ENCODE measurements at places on chromosomes 11 and 22.

DNA sequence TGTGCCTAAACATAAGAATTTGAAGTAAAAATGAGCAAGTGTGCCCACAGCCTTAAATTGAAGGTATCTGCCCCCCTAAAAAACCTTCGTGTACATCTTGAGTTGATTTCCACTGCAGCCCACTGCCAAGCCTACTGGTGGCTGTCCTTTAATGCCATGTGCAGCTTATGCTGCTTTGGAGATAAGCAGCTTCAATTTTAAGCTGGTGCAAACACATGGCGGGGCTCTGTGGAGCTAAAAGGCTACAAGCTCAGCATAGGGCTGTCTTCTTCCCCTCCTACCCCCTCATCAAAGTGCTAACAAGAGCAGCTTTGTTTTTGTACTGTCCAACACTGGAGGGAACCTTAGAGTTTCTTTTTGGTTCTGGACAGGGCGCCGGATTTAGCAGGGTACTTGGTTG is 128.5 kb upstream of the LMO1 start:
- no peak for DNase-seq

GRCh38 chr22:43500792-43501785 is 89.3 kb downstream of the MPPED1 start:
- DNase-seq, result no peak

DNA sequence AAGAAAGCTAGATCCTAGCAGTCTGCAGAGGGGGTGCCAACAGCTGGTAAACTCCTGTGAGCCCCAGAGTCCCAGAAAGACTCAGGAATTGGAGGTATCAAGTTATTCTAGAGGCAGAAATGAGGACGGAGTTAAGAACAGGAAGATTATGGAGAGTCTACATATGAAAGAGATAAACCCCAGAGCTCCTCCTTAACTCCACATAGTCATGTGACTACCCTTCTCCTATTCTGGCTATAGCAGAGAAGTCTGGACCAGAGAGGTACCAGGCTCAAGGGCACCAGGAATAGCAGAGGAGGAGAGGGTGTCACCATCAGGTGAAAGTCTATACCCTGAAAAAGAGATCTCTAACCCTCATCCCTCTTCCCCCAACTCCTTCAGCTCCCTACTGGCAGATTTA is 29.6 kb downstream of the SCUBE2 start:
- no peak for DNase-seq

GRCh38 chr11:75147875-75148263 is 3.0 kb upstream of the SLCO2B1 start:
- peak; percentile 21 for DNase-seq

DNA sequence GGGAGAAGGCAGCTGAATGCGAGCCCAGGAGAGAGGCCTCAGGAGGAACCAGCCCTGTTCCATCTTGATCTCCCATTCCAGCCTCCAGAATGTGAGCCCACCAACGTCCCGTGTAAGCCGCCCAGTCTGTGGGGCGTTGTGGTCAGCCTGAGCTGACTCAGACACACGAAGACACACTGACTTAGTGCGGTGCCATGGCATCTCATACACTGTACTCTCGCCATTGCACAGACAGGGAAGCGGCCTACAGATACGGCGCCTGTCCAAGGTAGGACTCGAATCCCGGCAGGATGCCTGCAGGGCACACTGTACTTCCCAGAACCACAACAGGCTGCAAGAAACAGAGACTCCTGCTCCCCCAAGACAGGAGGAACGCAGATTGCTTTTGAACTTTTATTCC is 179.6 kb downstream of the CTTN start:
- DNase-seq, result no peak

DNA sequence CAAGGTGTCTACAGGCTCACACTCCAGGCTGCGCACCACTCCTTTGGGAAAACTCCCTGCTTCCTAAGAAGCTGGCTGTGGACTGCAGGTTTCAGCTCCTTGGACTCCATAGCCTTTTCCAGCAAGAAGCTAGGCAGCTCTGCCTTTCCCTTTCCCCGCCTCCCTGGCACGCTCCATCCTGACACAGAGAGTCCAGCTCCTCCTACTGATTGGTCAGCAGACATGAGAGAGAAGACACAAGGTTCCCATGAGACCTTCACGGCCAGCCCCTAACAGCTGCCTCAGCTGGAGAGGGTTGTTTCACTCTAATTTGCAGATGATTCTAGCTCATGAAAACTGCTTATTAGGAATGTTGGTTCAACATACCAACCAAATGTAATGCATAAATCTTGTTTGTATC is 27.6 kb downstream of the TENM4 start:
- DNase-seq, result peak; percentile 49

DNA sequence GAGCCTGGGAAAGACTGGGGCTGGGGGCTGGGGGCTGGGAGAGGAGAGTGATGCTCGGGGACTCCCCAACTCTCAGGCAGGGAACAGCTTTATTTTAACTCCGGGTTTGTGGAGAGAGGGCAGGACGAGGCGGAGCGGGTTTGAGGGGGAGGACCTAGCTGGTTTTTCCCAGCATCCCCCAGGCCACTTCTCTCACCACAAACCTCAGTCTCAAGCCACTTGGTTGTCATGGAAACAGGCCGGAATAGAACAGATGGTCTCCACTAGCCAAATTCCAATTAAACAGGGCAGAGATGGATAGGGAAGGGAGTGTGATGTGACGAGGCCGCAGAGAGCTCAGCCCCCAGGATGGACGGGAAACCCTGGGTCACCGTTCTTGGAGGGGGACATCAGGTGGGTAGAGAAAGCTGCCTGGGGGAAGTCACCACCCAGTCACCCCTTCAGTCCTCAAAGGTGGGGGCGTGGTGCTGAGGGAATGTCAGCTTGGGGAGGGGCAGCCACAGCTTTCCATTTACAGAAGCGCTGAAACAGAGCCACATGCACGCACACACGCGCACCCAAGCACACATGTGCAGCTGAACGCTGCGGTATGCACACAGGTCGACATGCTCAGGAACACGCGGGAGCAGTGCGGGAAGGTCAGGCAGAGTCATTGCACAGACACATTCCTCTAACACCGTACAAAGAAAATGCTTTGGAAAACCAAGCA is 19.2 kb downstream of the NECTIN1 start:
- DNase-seq, result no peak

DNA sequence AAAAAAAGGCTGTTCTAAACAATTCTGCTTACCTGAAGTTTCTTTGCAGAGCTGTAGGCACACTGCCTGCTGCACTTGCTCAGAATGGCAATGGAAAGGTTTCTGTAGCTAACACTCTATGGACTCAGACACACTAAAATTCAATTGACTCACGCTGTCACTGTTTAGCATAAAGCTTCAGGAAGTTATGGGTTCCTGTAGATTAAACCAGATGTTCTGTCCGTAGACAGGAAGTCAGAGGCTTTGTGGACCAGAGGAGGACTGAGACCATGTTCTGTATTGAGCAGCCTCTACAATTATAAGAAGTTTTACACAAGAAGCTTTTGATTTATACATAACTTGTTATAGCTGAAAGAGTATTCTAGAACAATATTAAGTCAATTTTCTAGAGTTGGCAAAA is 70.4 kb downstream of the GLYATL1 start:
- no peak for DNase-seq

GRCh38 chr22:18994701-18995326 is 58.7 kb upstream of the PRODH start:
- DNase-seq, result no peak

GRCh38 chr11:95714843-95715776 is 74.5 kb downstream of the FAM76B start:
- DNase-seq, result no peak

- peak; percentile 87 for DNase-seq
Measured at GRCh38 chr11:62612366-62613290, at the start of the genes EML3 and ROM1. TSS of gene EML3 (minus strand) at chr11:62612775. CDS start at chr11:62612457, 318 bp downstream. TSS of gene ROM1 (plus strand) at chr11:62613257. CDS start at chr11:62613282, 25 bp downstream.

DNA sequence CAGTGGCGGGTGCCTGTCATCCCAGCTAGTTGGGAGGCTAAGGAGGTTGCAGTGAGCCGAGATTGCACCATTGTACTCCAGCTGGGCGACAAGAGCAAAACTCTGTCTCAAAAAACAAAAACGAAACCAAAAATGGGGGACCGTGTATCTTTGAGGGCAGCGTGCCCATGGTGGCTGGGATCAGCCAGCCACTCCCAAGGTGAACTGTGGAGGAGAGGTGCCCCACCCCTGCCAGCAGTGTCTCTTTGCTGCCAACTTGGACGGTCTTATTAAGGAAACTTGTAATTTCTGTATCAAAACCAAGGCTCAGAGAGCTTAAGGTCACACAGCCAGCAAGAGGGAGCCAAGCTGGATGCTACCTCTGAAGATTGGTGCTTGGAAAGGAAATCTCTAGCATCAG is 147.7 kb downstream of the CACNA1I start:
- no peak for DNase-seq

DNA sequence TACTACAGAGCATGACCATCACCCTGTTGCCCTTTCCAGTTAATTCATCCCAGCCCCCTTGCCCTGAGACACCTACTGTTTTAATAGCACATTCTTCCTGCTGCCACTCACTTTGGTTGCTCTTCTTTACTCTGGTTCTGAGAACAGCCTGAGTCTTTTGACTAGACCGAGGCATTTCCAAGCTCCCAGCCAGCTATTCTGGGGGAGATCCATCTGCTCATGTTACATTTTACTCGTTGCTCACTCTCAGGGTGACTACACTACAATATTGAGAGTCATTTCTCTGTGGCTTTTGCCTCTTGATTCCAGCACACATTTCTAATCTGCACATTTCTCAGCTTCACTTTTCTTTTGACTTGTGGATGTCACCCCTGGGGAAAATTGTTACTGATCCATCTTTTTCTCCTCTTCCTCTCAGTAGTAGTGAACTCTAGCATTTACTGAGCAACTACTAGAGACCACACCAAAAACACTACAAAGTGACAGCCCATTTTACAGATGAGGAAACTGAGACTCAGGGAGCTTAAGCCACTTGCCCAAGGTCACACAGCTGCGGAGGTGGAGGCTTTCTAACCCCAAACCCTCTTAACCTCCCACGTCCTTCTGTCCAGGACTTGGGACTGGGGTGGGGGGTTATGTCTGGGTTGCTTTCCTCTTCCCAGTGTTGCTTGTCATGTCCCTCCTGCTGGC is 117.8 kb downstream of the C11orf91 start:
- DNase-seq, result no peak

- peak; percentile 84 for DNase-seq
Measured at GRCh38 chr11:131748151-131749050, 378.0 kb downstream of the NTM start.

DNA sequence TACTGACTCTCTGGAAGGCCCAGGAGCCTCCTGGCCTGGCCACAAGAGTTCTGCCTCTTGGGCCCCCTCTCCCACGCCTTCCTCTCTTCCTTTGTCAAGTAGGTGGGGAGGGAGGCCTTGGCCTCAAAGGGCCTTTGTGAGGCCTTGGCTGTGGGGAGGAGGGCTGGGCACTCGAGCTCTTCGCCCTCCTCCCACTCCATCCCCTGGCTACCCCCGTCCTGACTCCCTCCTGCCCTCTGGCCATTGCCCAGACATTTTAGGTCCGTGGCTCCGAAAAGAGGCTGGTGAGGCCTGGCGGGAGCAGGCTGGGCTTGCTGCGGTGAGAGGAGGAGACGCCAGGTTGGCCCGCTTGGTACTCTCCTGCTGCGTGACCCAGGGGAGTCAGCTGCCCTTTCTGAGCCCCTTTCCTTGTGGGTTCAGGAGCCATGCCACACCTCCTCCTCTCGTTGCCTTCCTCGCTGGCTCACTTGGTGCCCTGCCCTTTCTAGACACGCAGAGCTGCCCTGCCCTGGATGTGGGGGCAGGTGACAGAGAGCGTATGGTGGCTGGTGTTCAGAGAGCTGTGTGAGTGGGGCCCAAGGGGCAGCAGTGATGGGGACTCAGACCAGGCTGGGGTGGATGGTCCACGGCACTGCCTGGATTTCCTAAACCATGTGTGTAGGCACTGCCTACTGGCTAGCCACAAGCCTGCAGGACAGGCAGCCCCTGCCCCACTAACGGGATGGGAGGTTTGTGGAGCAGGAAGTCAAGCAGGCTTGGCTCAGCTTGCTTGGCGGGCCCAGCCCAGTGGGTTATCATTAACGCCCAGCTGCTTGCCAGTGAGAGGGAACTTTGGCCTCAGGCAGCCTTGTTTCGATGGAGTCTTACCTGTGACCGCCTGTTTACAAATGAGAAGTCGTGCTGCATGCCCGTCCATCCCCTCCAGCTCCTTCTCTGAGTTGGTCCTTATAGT is 15.8 kb upstream of the OMP start:
- DNase-seq, result peak; percentile 10

DNA sequence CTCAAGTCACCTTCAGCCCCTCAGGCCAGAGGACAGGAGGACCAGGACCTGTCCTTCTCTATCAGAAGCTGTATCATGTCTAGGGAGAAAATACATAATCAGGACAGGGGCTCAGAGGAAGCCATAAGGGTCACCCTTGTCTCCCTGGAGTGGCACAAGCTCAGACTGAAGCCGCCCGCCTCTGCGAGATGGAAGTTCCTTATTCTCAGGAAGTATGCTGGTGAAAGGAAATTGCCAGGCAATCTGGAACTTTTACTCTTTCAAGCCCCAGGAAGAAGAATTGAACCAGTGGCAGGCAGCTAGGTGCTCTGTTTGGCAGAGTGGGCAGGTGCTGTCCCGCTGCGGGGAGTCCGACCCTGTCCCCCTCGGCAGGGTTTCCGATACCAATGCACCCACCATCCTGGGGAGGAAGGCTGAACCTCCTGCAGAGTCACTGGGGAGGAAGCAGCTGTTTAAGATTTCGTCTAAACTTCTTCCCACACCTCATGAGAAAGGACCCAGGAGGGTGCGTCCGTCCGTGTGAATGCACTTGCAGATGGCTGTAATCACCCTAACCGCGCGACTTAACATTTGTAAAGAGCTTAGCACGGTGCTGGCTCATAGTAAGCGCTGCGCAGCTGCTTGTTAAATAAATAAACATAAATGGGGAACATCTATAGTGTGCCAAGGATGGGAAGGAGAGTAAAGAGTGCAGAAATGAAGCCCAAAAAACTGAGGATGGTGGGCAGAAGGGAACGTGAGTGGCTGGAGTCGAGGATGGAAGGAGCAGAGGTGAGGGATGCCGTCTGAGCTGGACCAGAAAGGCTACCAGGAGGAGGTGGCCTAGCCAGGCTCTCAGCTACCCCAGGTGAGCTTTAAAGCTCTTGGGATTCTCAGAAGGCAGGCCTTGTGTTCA is 5.0 kb upstream of the ANO1 start:
- no peak for DNase-seq

- DNase-seq, result no peak
Measured at GRCh38 chr22:45775569-45776312, 104.1 kb downstream of the ATXN10 start.

DNA sequence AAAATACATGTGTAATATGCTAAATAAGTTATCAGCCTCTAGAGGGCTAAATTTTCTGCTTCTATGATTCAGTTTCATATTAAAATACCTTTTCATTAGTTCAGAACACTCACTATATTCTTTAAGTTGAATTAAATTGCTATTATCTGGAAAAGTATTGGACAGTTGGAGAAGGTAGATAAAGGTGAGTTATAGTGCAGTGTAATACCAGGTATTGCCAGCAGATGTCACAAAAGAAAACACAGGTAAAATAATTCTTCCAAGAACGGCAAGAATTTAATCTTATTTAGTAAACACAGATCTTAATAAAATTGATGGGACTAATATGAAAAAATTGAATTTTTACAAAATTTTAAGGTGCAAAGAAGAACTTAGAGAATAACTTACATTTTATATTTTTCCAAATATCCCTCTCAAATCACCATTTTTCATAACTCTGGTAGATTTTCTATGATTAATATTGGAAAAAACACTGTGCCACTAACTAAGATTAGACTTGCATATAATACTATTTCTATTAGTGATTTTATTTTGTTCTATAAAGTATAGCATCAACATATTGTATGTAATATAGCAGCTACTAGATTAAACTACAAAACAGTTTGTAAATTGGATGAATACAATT is 1.7 kb upstream of the LRRC4C start:
- DNase-seq, result no peak
